GM23248 (cell line): ENCODE measurements at places on chromosomes 7 and 10. TPM values are rescaled to one million over a fixed set of nuclear protein-coding genes. Genes with fewer than 3 reads are reported as not detected.

The GNG11 gene
- 84.7 and 87.0 TPM in 2 replicates for polyA plus RNA-seq

DNA sequence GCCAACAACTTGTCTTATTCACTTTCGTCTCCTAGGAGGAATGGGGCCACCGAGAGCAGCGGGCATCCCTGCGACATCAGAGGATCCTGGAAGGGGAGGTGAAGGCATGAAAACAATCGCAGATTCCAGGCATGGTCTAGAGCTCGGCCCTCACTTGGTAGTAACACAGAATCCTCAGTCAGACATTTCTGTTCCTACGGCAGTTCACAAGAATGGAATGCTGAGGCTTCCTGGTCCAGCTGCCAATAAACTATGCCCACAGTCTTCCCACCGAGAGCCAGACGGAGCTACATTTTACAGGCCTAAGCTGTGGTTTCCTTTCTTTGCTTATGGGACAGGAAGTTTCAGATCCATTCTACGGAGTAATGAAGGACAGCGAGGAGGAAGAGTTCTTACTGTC is 75.8 kb downstream of the OR13A1 start:
- no peaks in the 10 kb centered on the region for H3K36me3 ChIP-seq
- H3K4me3 ChIP-seq: no peak overlapping the region
- no peak overlapping the region for H3K27ac ChIP-seq

The ANKRD7 gene
- 1.3 and 1.6 TPM in 2 replicates for polyA plus RNA-seq

The H2BK1 gene
- polyA plus RNA-seq: not detected in 2 replicates
